HT1080 (cell line): ENCODE measurements at places on chromosomes 3 and 15.

GRCh38 chr3:126937973-126938372 is 44.9 kb upstream of the PLXNA1 start:
- no peak for DNase-seq

GRCh38 chr3:39101022-39101689 is 6.3 kb downstream of the GORASP1 start:
- peak; percentile 14 for DNase-seq

DNA sequence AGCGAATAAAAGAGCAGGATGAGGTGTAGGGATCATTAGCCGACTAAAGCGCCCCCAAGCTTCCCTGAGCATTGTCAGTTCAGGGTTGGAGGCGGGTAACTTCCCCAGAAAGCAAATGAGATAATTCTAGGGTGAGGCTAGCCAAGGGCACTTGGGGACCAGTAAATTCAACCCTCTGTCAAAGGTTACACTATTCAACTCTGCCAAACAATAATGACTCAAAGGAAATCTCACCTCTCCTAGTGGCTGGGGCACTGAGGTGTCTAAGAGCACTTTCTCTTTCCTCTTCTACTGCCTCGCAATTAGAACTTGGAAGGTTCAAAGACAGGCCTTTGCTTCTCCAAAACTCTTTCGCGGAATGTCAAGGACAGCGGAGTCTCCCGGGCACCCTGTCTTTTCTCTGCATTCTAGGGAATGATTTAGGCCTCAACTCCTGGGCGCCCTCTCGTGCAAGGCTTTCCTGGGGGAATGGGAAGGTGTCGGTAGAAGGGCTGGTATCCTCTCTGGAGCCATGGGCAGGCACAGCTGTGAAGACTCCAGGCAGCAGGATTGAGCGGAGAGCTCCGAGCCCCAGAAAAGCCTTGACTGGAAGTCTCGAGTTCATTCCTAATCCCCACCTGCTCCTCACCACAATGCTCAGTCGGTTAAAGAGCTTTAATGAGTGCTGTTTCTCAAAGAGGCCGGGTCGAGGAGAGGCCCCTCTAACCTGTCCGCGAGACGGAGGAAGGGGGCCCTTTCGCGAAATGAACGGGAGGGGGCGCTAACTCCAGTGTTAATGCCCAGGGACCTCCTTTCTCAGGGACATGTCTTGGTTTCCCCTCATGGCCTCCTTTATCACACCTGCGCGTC is 21.9 kb downstream of the ZIC4 start:
- no peak for DNase-seq

- peak; percentile 82 for DNase-seq
These were observed 159.9 kb downstream of the APBA2 start for GRCh38 chr15:29045717-29046116.

- no peak for DNase-seq
These were observed 516.4 kb downstream of the GBE1 start for GRCh38 chr3:81245043-81245442.

GRCh38 chr3:195777975-195778374 is 33.8 kb downstream of the MUC4 start:
- DNase-seq, result no peak

DNA sequence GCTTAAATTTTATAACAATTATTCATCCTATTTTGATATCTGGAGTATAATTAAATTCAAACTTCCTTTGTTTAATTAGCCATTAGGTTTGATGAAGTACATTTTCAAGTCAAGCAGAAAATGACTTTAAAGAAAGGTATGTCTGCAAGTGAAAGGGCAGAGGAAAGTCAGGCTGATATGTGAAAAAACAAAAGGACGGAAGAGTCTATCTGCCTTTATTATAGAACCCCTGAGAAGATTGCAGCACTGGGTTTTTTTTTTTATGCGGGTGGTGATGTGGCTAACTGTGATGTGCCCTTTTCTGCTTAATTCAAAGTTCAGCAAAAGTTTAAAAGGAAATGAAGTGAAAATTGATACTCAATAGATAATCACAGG is 83.2 kb downstream of the COL8A1 start:
- no peak for DNase-seq

DNA sequence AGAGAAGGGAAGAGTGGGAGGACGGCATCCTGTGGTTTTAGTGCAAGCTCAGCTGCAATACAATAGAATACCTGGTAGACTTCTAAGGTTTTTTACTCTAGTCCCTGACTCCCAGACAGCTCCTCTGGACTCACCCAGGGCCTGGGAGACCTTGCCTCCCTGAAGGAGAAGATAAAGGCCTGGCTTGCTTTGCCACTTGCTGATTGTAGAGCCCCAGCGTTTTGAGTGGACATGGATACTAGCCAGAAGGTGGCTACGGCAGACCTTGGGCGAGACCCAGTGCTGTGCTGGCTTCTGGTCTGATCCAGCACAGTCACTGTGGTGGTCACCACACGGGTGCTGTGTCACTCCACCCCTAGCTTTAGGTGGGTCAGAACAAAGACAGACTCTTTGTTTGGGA is 72.2 kb upstream of the TTC14 start:
- no peak for DNase-seq
